ENCODE measurements at places on chromosomes 6 and 20.

GRCh38 chr6:56540232-56541029 is 102.3 kb downstream of the DST start:
- no peak for ATAC-seq

DNA sequence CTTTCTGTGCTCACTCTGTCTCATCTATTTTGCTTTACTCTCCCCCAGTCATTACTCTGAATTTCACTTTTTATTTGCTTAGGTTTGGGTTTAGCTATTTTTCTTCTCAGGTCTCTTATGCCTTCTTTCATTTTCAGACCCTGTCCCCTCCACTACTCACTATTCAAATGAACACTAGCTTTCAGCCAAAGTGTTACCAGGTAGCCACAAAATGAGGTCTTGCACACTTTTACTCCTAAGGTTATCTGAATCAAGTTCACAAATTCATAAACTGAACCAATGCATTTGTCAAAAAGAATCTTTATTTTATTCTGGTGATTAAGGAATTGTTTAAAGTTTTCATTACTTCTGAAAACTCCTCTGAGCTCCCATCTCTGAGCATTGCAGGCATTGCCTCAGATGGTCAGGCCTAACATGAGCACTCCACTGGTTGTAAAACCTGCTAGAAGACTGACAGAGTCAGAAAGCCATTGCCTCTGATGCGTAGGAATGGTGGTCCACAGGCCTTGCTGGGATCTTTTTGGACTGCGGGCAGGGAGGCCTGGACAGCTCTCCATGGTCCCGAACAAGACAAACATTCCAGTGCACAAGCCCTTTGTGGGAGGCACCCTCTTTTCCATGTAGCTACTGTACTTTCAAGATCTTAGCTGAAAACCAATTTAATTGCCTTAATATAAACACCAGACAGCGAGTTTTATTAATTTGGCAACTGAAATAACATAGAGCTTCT is 48.5 kb downstream of the FYN start:
- peak; percentile 34 for ATAC-seq

GRCh38 chr20:47818996-47819609 is 33.8 kb upstream of the SULF2 start:
- ATAC-seq: no peak

DNA sequence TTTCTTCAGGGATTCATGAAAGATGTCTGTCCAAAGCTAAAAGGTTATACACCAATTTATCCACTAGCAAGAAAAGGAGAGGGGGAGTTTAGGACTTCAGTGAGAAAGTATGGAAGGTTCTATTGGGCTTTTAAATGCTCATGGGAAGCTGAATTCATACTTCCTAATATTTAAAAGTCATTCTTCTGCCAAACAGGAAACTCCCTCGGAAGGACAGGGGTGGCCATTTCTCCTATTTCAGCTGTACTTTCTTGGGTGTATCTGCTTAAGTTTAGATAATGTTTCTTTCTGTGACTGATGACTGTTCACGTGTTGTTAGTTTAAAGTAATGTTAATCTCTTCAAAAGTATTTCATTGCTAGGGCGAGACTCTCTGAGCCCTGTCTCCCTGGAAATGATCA is 80.5 kb upstream of the IFNGR1 start:
- ATAC-seq: no peak

- peak; percentile 78 for ATAC-seq
These were observed 10.9 kb downstream of the ABT1 start for GRCh38 chr6:26607434-26608230.

- no peak for ATAC-seq
These were observed 397.9 kb upstream of the SPTLC3 start for GRCh38 chr20:12610871-12611270.

GRCh38 chr6:119110601-119111548 is 32.4 kb upstream of the FAM184A start:
- ATAC-seq: peak; percentile 73

DNA sequence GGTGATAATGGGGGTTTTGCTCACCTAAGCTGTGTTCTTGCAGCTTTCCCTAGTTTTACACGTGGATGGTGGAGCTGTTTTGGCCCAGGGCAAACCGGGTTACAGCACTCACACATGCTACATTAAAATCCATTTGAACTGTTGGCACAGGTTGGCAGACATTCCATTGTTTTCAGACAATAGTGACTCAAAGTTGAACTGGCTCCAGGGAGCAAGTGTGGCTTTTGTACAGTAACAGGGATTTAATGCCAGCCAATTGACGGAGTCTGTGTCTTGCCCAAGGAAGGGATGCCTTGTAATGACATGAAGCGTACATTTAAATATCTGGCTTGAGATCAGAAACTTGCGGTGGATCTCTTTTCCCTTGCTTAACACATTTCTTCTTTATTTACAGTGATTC is 183.1 kb downstream of the DTNBP1 start:
- no peak for ATAC-seq

GRCh38 chr6:85641522-85641896 is 1.2 kb downstream of the SYNCRIP start:
- no peak for ATAC-seq

DNA sequence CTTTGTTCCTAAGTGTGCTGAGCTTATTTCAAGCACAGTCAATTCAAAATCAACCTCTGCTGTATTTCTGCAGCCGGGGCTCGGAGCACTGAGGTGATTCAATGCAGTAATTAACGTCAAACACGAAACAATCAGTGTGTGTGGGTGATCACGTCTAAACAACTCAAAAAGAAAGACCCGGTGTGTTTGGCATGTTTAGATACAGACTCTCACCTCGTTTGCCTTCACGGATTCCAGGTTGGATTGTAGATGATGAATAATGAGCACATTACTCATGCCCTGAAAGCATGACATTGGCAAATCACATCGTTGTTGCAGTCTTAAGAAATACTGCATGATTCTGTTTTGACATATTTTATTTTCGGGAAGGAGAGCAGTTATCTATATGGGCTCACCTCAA is 231.0 kb downstream of the QKI start:
- ATAC-seq: no peak

DNA sequence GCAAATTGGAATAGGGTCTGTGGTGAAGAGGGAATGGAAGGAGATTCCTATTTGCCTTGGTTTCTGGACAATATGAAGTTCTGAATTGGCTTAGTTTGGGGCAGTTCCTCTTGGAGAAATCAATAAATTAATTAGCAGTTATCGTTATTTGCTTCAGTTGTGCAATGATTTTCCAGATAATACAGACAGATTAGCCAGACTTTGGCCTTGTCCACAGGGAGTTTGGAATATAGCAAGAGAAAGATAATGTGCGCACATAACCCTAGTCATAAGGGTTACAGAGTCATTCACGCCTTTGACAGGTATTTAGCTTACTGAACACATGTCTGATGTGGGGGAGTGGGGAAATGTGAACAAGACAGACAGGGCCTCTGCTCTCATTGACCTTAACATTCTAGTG is 1.3 kb downstream of the ATRN start:
- ATAC-seq: no peak

DNA sequence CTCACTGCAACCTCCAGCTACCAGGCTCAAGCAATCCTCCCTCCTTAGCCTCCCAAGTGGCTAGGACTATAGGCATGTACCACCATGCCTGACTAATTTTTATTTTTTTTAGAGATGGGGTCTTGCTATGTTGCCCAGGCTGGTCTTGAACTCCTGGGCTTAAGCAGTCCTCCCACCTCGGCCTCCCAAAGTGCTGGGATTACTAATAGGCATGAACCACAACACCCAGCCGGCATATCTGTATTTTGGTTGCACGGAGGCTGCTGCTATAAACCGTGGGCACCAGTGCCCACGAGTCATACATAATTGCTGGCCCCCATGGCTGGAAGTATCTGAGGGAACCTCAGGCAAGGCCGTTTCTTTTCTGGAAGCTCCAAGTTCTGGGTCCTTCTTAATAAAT is 18.3 kb upstream of the ADRM1 start:
- no peak for ATAC-seq

- no peak for ATAC-seq
These were observed 28.8 kb upstream of the PLAGL1 start for GRCh38 chr6:144036835-144037195.

GRCh38 chr6:26534681-26535465 is 3.3 kb upstream of the HMGN4 start:
- ATAC-seq: no peak

- peak; percentile 24 for ATAC-seq
These were observed 470.6 kb upstream of the AGPAT4 start for GRCh38 chr6:161744211-161745067.

DNA sequence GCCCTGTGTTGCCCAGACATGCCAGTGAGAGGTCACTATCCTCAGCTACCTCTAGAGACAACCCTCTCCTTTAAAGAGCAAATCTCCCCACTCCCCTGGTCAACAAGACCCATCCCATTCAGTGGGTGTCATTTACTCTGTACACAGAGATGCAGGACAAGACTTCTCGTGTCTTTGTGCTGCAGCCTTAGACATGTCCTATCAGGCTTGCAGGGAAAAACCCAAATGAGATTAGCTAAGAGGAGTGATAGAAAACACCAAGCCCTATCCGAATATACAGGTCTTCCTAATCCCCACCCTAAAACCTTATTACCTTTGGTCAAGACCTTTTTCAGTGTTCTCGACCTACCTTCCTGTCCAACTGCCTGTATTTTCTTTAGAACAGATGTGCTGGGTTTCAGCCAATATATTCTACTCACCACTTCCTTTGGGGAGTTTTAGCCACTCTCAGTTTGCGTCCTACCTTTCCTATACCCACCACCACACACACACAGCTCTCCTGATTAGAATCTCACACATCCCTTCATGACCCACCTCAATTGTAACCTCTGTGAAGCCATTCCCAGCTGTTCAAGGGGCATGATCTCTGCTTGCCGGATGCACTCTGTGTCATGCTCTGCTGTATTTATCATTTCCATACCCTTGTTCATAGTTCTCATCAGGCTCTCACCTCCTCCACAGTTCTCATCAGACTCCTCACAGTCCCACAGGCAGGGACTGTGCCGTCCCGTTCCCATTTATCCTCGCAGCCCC is 39.7 kb downstream of the TRAM2 start:
- ATAC-seq: peak; percentile 63

DNA sequence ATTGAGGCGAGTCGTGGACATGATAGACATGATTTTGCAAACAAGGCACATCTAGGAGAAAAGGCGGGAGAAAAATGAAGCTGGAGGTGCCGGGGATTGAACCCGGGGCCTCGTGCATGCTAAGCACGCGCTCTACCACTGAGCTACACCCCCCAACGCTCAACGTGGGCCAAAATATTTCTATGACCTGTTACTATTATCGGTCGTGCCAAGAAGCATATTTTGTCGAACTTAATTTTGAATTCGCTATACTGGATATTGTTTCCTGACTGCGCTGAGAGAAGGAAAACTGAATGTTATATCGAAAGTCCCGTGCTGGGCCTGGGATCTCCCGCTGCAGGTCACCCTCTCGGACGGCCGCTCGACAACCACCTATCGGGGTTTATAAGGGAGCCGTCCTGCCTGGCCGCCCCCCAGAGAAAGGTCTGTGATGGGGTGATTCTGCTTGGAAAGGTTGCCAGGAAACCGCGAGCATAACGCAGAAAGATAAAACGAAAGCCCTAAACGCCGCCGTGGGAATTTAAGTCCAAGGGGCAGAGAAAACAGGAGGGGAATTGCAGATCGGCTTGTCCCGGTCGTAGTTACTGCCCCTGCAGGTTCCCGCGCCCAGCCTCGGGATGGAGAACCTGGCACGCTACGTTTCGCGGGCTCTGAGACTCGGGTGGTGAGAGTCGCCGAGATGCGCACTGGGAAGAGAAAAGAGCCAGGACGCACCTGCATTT is 60.0 kb downstream of the TRIM27 start:
- ATAC-seq: peak; percentile 61

GRCh38 chr6:16572943-16573342 is 188.3 kb downstream of the ATXN1 start:
- ATAC-seq: no peak

DNA sequence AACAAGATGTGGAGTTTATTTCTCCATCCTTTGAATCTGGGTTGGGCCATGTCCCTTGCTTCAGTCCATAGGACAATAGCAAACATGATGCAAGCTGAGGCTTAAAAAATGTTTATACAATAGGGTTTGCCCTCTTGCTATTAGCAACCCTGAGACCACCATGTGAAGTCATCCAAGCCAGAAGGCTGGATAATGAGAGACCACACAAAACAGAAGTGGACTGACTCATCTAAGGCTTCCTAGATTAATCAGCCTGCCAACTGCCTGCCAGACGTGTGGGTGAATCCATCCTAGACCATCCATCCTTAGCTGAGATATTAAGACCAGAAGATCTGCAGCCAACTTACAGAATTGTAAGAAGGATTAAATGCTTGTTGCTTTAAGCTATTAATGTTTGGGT is 38.1 kb upstream of the ISM1 start:
- no peak for ATAC-seq

- no peak for ATAC-seq
These were observed 647.8 kb downstream of the RNF144B start for GRCh38 chr6:19034986-19035385.
